T-helper 2 cell treated with Interferon-gamma antibody and Interleukin-4, amounts not matched to agents 100 ng/mL and 5 ng/mL, for 36 hours (primary cell): ENCODE measurements at places on chromosomes 2 and 18. TPM values are rescaled to one million over a fixed set of nuclear protein-coding genes. Genes with fewer than 3 reads are reported as not detected.

Gene IL36B
- not detected in 2 replicates for total RNA-seq

Gene MOGAT1
- not detected in 2 replicates for total RNA-seq

Gene NDC80
- total RNA-seq = 72.8 and 73.2 TPM in 2 replicates

Gene ESPNL
- total RNA-seq = 0.05 and 0.14 TPM in 2 replicates

Gene NAT8
- total RNA-seq = not detected in 2 replicates

Gene G6PC2
- not detected in 2 replicates for total RNA-seq
